ENCODE measurements at places on chromosomes 2 and 18. TPM values are rescaled to one million over a fixed set of nuclear protein-coding genes. Genes with fewer than 3 reads are reported as not detected.

ANKRD62 gene
- not detected for total RNA-seq

CHRNA1 gene
- not detected for total RNA-seq

CDKL4 gene
- total RNA-seq = 0.67 TPM

KCNG2 gene
- not detected for total RNA-seq
